ENCODE measurements at places on chromosomes 2 and 18. TPM values are rescaled to one million over a fixed set of nuclear protein-coding genes. Genes with fewer than 3 reads are reported as not detected.

DNA sequence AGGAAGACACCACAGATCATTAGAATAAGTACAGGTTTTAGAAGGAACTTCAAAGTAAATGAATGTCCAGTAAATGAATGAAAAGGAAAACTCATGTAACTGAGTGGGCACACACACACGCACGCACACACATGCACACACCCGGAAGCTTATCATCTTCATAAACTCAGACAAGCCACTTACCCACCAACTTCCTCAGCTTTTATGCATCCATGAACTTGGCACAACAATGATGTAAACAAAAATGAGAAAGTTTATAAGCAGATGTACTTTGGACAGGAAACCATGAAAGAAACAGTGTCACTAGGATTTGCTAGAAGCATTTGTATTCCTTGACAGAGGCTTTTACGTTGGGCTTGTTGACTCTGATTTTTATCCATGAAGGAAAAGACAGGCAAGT is 23.2 kb downstream of the RNF152 start:
- DNase-seq = no peak

The ERICH2 gene
- total RNA-seq = not detected

The HADHA gene
- total RNA-seq = 200 TPM

The LHCGR gene
- total RNA-seq = not detected

The ASPRV1 gene
- total RNA-seq = 0.11 TPM

GRCh38 chr2:176002688-176003210 is 682 bp upstream of the LNPK start:
- DNase-seq = no peak

- DNase-seq = no peak
Measured at GRCh38 chr2:84996909-84997308, 25.9 kb downstream of the KCMF1 start.

DNA sequence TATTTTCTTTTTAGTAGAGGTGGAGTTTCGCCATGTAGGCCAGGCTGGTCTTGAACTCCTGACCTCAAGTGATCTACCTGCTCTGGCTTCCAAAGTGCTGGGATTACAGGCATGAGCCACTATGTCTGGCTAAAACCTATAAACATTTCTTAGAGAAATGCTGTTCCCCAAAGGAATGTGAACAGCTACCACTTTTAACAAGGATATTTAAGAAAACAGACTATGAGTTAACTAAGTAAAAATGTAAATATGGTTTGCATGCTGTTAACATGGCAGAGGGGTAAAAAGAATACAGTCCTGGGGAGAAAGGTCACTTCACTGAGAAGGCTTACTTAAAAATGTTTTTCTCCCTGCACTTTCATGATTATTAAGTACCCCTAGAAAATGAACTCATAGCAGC is 57.1 kb downstream of the SLC16A14 start:
- no peak for DNase-seq

The CROCC2 gene
- total RNA-seq = not detected
